Hair follicular keratinocyte (primary cell): ENCODE measurements at places on chromosomes 2 and 18. TPM values are rescaled to one million over a fixed set of nuclear protein-coding genes. Genes with fewer than 3 reads are reported as not detected.

The ACAA2 gene
- 15.2 and 21.1 TPM in 2 replicates for total RNA-seq

The UGT1A7 gene
- 0.16 and 0.27 TPM in 2 replicates for total RNA-seq

The TGFA gene
- 107 and 194 TPM in 2 replicates for total RNA-seq

The ZAP70 gene
- total RNA-seq, result not detected in 2 replicates

The CDK15 gene
- 0.16 and 0.72 TPM in 2 replicates for total RNA-seq

The VWA3B gene
- 0.08 and 0.16 TPM in 2 replicates for total RNA-seq

The POLE4 gene
- total RNA-seq, result 26.2 and 35.3 TPM in 2 replicates

The ALPG gene
- total RNA-seq, result not detected in 2 replicates

The CFC1 gene
- not detected in 2 replicates for total RNA-seq

The MROH2A gene
- 0.38 TPM in 1 of 2 replicates, not detected in the other for total RNA-seq

The TUBA4B gene
- total RNA-seq, result not detected in 2 replicates

The ST6GAL2 gene
- 0.08 TPM in 1 of 2 replicates, not detected in the other for total RNA-seq

The CCDC93 gene
- total RNA-seq, result 5.4 and 8.0 TPM in 2 replicates

The ZNF514 gene
- total RNA-seq, result 4.8 and 6.2 TPM in 2 replicates

The MAP3K19 gene
- total RNA-seq, result not detected in 2 replicates

The CELF4 gene
- not detected in 2 replicates for total RNA-seq

The POMC gene
- 0.19 TPM in 1 of 2 replicates, not detected in the other for total RNA-seq

The CNGA3 gene
- total RNA-seq, result not detected in 2 replicates

The MLPH gene
- total RNA-seq, result 1.7 and 9.9 TPM in 2 replicates

The MITD1 gene
- total RNA-seq, result 31.3 and 42.6 TPM in 2 replicates

The OSGEPL1 gene
- total RNA-seq, result 9.2 and 9.8 TPM in 2 replicates

The TNP1 gene
- not detected in 2 replicates for total RNA-seq

The ITGB6 gene
- total RNA-seq, result 58.8 and 59.2 TPM in 2 replicates

The MGAT4A gene
- 0.16 and 0.53 TPM in 2 replicates for total RNA-seq

The BOLL gene
- not detected in 2 replicates for total RNA-seq

The RFX8 gene
- 0.08 TPM in 1 of 2 replicates, not detected in the other for total RNA-seq

The SLC19A3 gene
- total RNA-seq, result 0.08 and 6.6 TPM in 2 replicates

The RAB6C gene
- not detected in 2 replicates for total RNA-seq

The UPP2 gene
- not detected in 2 replicates for total RNA-seq

The SIGLEC15 gene
- 0.15 and 0.62 TPM in 2 replicates for total RNA-seq

The SDC1 gene
- 1,259 and 1,658 TPM in 2 replicates for total RNA-seq

The SLC8A1 gene
- total RNA-seq, result 6.8 and 9.1 TPM in 2 replicates

The ANTXR1 gene
- total RNA-seq, result 17.3 and 19.4 TPM in 2 replicates

The IL36A gene
- not detected in 2 replicates for total RNA-seq

The CD226 gene
- total RNA-seq, result 0.31 and 0.76 TPM in 2 replicates

The SLC5A7 gene
- total RNA-seq, result not detected in 2 replicates

The KCMF1 gene
- total RNA-seq, result 57.9 and 73.9 TPM in 2 replicates

The TMEM247 gene
- total RNA-seq, result not detected in 2 replicates

The CPS1 gene
- 14.5 and 24.4 TPM in 2 replicates for total RNA-seq

The ELOA2 gene
- not detected in 2 replicates for total RNA-seq

The SPP2 gene
- total RNA-seq, result not detected in 2 replicates

The ITGB1BP1 gene
- total RNA-seq, result 41.8 and 46.1 TPM in 2 replicates

The CD8B2 gene
- not detected in 2 replicates for total RNA-seq

The STPG4 gene
- total RNA-seq, result not detected in 2 replicates

The BOK gene
- total RNA-seq, result 36.3 and 41.2 TPM in 2 replicates

The NPHP1 gene
- 3.7 and 6.7 TPM in 2 replicates for total RNA-seq

The ZNF142 gene
- total RNA-seq, result 10.9 and 13.1 TPM in 2 replicates
